ENCODE measurements at places on chromosomes 16 and 17.

GRCh38 chr16:53220585-53220984 lies 165.8 kb downstream of the CHD9 start:
- no peak for DNase-seq

- DNase-seq, result no peak
These were observed 1.9 kb downstream of the PRR15L start for GRCh38 chr17:47955497-47956461.

GRCh38 chr16:5033256-5034166 lies at the start of gene NAGPA:
Gene NAGPA (minus strand): TSS chr16:5033935. CDS start chr16:5033914, 21 bp downstream.
- DNase-seq, result peak; percentile 64

DNA sequence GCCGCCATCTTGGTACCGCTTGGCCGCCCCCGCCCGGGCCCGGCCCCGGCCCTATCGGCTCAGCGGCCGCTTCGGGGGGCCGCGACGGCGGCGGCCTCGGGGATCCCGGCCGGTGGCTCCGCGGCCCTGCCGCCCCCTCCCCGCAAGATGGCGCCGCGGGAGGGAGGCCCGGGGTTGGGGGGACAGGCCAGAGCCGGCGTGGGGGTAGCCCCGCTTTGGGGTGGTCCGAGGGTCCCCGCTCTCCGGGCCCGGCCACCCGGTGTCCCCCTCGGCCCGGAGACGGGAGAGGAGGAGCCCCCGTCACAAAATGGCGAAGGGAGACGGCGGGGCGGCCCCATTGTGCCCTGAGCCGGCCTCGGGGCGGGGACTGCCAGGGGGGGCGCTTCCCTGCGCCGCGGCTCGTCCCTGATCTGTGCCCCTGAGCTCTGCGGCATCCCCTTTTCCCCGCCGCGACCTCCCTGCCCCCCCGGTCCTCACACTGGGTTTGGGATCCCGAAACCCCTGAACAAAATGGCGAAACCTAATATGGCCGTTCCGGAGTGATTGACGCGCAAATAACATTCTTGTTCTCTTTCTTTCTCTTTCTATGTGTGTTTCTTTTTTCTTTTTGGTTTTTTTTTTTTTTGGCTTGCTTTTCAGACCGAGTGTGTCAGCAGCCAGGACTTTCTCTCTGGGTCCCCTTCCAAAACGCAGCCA lies 986 bp downstream of the HAPSTR1 start:
- peak; percentile 31 for DNase-seq
